Activated CD4-positive, alpha-beta memory T cell treated with anti-CD3 and anti-CD28 coated beads, Interleukin-2, amount 10 ng/mL, durations not matched to agents 7 days and 5 days (primary cell): ENCODE measurements at places on chromosomes 16 and 17.

- no peak for DNase-seq
Measured at GRCh38 chr17:44901411-44901921, 2.2 kb upstream of the EFTUD2 start.

DNA sequence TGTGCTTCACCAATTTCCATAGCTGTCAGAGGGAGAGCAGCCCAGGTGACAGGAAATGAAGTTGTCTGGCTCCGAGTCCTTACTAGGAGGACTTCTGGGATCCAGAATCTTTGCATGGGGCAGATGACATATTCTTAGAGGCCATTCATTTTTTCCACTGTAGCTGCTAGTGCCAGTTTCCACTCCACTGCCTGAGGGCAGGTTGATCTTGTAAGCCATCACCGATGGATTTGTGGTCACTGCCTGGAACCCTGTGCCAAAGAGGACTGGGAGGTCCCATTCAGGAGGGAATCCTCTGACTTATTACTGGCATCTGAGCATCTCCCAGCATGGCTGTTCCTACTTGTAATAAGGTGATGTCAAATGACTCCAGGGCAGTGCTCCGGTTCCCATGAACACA is 144.1 kb upstream of the KCNJ18 start:
- no peak for DNase-seq

- DNase-seq: no peak
Measured at GRCh38 chr16:68206245-68206644, 29.7 kb downstream of the ESRP2 start.

- DNase-seq: no peak
Measured at GRCh38 chr16:51701025-51701424, 550.0 kb upstream of the SALL1 start.

DNA sequence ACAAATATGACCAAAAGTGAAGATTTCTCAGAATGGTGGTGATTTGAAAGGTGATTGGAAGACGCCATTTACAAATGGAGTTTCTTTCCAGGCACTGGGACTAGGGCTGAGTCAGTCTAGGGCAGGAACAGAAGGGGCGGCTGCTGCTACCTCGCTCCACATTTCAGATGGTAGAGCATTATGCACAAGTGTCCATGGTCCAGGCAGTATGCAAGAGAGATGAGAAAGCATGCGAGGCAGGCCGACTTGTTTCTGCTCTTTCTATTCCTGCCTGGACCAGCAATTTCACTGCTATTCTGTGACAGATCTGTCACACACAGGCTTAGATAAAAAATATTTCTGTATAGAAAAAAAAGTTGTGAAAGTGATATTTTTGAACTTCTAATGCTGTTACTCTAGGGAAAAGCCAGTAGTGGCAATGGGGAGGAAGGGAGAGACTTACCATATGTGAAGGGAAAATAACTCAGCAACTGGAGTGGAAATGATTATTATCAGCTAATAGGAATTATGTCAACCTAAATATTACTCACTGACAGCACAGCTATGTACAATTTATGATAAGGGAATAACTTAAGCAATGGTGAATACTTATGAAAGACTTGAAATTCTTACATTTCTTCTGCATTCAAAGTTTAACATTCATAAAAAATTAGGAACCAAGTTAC is 134.7 kb upstream of the NETO2 start:
- DNase-seq: no peak
